ENCODE measurements at places on chromosomes 4 and X. TPM values are rescaled to one million over a fixed set of nuclear protein-coding genes. Genes with fewer than 3 reads are reported as not detected.

- no peaks in the 10 kb centered on the region for H3K27me3 ChIP-seq
- peaks cover 7% of the 10 kb centered on the region for H3K4me1 ChIP-seq
- H3K27ac ChIP-seq = no peak overlapping the region
Measured at GRCh38 chr4:3041192-3042142, 32.9 kb downstream of the HTT-AS start.

- H3K27ac ChIP-seq = no peak overlapping the region
- no peaks in the 10 kb centered on the region for H3K36me3 ChIP-seq
- DNase-seq = no peak
- H3K27me3 ChIP-seq = no peaks in the 10 kb centered on the region
- H3K4me1 ChIP-seq = peaks cover 24% of the 10 kb centered on the region
Measured at GRCh38 chr4:38856046-38856445, 571 bp downstream of the TLR6 start.

ART3 gene
- total RNA-seq = not detected

DNA sequence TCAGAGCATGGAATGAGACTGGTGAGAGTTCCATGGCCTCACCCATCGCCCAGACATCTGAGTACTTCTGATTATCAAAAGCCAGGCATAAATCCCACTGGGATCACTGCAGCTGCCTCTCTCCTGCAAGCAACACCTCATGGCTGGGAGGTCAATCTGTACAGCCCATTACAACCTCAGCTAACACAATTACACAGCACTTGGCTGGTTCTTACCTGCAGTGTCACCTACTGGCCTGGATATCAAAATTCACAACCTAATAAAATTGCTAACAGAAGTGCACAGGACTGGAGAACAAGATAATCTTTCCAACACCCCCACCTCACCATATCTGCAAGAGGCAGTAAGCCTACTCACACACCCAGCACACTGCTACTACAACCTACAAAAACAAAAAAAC is 341.7 kb upstream of the NDST3 start:
- H3K27ac ChIP-seq = no peak overlapping the region
- H3K27me3 ChIP-seq = no peaks in the 10 kb centered on the region
- no peak overlapping the region for H3K4me3 ChIP-seq
- H3K4me1 ChIP-seq = no peaks in the 10 kb centered on the region
- no peak for DNase-seq
